ENCODE measurements at places on chromosomes 2 and 18.

DNA sequence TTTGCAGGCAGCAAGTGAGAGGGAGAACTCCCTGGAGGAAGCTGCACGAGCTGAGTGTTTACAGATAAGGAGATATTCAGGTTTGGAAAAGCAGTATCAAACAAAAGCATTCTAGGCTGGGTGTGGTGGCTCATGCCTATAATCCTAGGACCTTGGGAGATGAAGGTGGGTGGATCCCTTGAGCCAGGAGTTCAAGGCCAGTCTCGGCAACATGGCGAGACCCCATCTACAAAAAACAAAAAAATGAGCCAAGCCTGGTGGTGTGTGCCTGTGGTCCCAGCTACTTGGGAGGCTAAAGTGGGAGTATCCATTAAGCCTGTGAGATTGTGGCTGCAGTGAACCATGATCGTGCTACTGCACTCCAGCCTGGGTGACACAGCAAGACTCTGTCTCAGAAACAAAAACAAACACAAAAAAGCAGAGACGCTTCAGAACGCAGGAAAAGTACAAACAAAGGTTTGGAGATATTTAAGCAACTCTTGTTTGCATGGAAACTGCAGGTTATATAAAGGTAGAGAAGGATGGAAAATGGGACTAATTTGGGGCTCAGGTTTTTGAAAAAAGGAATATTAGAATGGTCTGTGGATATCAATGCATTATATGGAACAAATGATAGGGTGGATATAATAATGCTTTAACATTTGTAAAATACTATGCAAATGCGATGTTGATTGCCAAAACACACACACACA, 31.6 kb downstream of the MYCN start:
- DNase-seq: no peak

DNA sequence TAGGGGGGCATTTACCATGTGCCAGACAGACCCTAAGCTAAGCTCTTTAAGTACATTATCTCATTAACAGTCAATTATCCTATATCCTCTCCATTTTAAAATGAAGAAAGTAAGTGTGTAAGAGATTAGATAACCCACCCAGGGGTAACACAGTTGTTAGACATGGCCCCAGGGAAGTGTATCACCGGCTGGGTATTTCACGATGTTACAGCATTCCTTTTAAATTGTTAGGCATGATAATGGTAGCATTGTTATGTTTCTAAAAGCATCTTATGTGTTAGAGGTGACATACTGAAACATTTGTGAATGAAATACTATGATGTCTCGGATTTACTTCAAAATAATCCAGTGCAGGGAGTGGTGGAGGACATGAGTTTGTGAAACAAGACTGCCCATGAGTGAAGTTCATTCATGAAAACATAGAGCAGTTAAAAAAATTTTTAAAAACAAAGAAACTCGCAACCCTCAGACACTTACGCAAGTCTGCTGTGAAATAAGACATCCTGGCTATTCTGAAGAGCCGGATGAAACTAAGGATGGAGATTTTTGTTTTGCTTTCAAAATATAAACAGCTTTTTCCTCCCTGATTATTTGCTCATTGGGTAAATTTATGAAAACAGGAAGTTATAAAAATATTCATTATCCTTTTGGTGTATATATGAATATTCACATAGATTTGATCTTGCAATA, 54.9 kb downstream of the IL1RL2 start:
- no peak for DNase-seq

DNA sequence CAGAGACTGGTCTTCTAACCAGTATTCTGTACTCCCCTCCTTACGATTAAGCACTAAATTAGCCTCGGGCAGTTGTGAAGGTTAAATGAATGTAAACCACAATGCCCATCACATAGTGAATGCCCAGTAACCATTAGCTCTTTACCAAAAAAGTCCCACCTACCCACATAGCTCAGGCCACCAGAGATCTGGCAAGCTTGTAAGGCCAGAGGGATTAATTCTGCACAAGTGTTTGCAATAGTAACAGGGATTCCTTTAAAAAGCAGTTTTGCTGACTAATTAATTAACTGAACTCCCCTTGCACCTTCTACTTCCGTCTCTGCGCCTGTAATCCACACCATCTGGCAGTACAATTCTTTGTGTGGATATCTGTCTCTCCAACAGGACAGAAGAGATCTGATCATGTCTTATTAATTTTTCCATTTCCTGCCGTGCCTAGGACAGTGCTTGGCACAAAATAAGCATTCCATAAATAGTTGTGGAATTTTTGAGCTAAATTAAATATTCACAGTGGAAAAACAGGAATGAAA, 36.2 kb upstream of the IGFBP2 start:
- DNase-seq: no peak

- no peak for DNase-seq
Observed at GRCh38 chr2:233486778-233487552, 79.6 kb downstream of the USP40 start.

DNA sequence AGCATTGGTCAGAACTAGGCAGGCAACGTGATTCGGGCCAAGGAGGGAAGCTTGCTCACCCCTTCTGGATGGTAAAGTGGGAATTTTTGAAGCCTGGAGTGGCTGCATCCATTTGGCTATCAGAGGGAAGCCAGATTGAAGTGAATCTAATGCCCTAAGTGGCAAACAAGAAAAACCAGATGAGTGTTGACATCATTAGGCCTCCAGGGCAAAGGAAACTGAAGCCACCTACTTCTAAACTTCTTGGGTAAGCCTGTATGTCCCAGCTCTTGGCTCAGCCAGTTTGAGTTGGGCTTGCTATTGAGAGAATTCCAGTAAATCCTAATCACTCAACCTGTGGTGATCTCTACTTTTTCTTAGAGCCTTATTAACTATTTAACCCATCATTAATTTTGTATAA, 20.9 kb downstream of the SOX11 start:
- DNase-seq: no peak

- no peak for DNase-seq
Observed at GRCh38 chr18:50189160-50189559, 5.8 kb downstream of the MYO5B start.

DNA sequence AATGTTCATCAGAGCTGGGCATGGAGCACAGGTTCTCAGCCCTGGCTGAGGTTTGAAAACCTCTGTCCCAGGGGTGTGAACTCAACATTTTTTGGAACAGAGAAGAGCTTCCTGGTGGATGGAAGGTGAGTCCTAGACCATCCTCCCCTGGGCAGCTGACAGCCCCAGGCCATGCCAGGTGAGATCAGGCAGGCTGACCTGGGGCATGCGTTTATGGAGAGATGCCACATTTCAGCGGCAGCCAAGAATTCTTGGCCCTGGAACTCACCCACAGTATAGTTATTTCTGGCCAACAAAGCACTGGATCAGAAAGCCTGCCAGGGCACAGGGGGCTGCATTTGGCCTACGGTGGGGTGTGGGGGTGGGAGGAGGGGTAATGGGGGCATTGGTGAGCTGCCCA, 83.8 kb downstream of the EDAR start:
- DNase-seq: no peak

- DNase-seq: no peak
Observed at GRCh38 chr2:216724190-216724589, 28.8 kb upstream of the IGFBP5 start.

GRCh38 chr2:79180092-79180491, 20.5 kb upstream of the REG3A start:
- no peak for DNase-seq

DNA sequence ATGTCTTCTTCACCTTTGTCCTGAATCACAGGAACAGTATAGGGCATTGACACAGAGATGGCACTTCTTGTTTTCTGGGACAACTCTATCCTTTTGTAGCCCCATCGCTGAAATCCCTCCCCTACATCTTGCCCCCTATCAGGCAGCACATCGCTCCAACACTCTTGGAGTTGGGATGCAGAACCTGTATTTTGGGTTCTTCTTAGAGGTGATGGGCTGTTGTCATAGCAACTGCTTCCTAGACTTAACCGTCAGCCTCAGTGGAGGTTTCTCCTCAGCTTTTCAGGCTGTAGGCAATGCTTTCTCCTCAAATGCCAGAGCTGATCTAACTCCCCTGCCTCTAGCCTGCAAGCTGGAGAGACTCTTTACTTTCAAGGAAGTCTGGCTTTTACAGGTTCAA, 99.9 kb upstream of the SPRED2 start:
- no peak for DNase-seq
